ENCODE measurements at places on chromosomes 7 and 10.

GRCh38 chr7:81606078-81606863 is 163.6 kb downstream of the HGF start:
- no peak for DNase-seq

- no peak for DNase-seq
These were observed 133.2 kb downstream of the GRM8 start for GRCh38 chr7:127119517-127119916.

- DNase-seq = no peak
These were observed 98.1 kb downstream of the DPY19L1 start for GRCh38 chr7:34939175-34939574.

DNA sequence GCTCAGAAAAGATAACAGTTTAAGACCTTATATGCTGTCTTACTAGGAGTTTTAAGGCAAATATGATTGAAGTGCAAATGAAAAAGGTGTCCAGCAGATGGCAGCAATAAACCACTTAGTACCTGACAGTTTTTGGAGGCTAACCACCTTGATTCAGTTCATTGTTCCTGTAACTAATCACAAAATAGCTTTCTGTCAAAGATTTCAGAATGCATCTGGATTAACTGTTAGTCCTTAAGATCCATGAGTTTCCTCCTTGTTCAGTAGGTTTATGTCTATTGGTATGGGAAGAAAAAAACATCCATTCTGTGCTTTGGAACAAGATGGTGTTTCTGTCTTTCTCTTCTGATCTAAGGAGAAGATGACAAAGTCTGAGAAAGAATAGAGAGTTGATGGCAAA is 46.6 kb downstream of the CCSER2 start:
- DNase-seq = peak; percentile 27

DNA sequence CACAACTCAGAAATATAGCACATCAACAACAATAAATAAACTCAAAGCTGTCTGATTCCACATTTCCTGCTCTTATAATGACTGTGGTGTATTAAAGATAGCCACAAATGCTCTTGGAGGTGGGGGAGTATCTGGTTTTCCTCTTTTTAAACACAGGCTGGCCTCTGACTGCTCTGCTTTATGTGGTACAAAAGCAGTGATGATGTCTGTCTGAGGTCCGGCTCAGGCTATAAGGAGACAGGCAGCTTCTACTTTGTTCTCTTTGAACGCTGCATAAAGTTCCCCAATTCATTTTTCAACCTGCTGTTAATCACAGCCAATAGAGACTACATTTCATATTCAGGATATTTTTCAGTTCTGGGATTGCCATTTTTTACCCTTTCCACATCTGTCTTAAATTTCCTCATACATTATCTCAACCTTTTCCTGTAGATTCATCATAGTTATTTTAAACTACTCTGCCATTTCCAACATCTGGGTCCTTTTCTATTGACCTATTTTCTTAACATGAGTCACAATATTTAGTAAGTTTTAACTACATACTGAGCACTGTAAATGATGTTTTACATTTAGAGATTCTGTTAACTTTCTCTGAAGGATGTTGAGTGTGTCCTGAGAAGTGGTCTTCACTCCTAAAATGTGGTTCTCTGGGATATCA is 64.9 kb downstream of the CRPPA start:
- DNase-seq = no peak

Data from stimulated activated CD4-positive, alpha-beta T cell treated with anti-CD3 and anti-CD28 coated beads, Interleukin-2, amount 100 ng/mL, for 48 hours (primary cell).